ENCODE measurements at places on chromosomes 16 and 17.
A peak's percentile ranks its signal among the peaks of the same experiment; 100 is the strongest.

- no peak for DNase-seq
Measured at GRCh38 chr16:12436201-12436657, 367.5 kb downstream of the CPPED1 start.

GRCh38 chr16:57972306-57972705, 1.4 kb upstream of the CNGB1 start:
- DNase-seq = no peak

GRCh38 chr16:2253293-2253692, 1.9 kb upstream of the ECI1 start:
- DNase-seq = no peak

DNA sequence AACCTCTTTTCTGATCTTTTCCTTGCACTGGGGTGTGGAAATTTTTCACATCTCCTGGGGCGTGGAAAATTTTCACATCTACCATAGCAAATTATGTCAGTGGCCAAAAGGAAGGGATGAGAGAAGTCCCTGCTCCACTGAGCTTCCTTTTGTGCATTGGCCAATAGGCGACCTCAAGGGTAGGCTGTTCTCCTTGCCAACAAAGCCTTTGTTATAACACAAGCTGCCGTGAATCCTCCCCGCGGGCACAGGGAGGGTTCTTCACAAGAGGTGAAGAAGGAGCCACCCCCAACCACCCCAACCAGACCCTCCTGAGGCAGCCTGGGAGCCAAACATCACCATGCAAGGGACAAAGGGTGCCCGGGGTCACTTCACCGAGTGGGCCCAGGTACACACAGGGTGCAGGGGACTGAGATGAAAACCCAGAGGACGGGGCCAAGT, 6.5 kb downstream of the SLC5A11 start:
- no peak for DNase-seq

DNA sequence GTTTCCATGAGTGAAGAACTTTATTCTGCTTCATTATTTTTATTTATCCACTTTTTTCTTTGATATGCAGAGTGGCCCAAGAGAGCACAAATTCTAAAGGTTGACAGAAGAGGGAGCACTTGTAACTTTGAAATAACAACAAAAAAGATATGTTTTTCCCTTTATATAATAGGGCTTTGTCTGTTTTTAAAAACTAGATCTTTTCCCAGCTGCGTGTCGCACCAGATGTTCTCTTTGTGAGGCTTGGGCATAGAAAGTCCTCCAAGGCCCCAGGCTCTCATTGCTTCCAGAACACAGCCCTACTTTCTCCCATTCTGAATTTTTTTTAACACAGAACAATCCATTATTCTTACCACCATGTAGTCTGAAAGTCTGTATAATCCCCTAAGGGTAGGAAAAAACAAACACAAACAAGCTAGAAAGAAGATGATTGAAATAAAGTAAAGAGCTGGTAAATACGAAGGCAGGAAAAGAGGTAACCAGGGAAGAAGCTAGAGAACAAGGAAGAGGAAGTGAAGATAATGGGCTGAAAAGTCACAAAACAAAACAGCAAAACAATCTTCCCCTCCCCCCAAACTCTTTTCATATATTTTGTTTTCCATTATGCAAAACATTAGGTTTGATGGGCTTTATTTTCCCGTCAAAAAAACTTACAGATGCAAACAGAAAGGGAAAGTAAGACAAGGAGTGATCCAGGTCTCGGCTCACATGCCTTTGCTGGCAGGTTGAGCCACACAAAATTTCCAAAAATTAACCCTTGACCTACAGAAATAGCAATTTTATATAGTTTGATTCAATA, 160.4 kb downstream of the ABCA8 start:
- DNase-seq = peak; percentile 98

GRCh38 chr16:68510775-68511174, 28.3 kb upstream of the ZFP90 start:
- no peak for DNase-seq

GRCh38 chr16:79874391-79874790, 273.9 kb upstream of the MAF start:
- DNase-seq = no peak

GRCh38 chr16:29806099-29806579, at the start of gene MAZ:
TSS of gene MAZ (plus strand) at chr16:29806529. CDS start at chr16:29806702, 173 bp downstream.
- DNase-seq = no peak

GRCh38 chr16:67104845-67105244, 4.9 kb upstream of the PHAF1 start:
- peak; percentile 11 for DNase-seq

DNA sequence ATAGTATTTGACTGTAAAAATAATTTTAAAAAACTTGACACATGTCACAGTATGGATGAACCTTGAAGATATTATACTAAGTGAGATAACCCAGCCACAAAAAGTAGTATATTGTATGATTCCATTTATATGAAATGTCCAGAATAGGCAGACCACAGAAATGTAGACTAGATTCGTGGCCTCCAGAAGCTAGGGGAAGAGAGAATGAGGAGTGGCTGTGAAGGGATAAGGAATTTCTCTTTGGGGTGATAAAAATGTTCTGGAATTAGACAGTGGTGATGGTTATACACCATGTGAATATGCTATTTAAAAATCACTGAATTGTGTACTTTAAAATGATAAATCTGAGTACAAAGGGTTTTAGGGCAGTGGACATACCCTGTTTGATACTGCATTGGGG, 253.1 kb upstream of the DYNLRB2 start:
- no peak for DNase-seq

DNA sequence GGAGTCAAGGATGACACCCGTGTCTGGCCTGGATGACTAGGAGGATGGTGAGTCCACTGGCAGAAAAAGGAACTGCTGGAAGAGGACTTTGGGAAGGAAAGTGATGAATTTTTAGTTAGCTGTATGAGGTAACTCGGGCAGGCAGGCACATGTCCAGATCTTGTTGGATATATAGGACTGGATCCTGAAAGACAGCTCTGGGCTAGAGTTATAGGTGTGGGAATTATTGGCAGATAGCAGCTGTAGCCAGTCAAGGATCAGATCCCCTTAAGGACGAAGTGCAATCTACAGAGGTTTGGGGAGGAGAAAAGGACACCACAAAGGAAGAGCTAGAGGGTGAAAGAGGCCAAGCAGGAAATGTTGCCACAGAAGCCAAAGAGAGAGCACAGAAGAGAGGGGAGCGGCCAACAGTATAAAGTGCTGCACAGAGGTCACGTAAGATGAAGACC, 10.1 kb downstream of the CYB5D1 start:
- no peak for DNase-seq

DNA sequence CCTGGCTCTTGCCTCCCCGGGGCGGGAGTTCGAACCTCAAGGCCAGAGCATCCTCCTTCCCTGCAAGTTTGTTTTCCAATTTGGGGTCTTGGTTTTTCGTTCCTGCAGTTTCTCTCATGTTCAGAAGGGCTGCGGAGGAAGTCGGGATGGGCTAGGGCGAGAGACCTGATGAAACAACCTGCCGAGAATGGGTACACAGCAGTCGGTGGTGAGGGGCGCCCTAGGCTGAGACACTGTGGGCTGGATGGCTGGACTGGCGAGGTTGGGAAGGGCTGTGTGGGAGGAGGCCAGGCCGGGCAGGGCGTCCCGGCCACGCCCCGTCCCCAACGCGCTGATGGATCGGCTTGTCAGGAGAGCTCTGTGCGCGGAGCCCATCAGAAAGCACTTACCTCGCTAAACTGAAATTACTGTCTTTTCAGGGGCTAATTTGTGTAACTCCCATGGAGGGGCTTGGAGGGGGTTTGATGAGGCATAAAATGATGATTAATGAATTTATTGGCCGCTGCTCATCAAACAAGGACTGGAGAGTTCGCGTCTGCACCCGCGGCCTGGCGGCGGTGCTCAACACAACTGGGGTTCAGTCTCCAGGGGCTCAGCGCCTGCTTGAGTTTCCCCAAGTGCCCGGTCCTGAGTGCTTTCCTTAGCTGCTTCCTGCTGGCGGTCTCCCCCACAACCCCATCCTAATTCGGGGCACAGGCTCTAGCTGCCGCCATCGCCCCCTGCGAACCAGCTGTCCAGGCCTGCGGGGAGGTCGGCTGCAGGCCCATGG, 9.0 kb downstream of the IRX5 start:
- DNase-seq = no peak

DNA sequence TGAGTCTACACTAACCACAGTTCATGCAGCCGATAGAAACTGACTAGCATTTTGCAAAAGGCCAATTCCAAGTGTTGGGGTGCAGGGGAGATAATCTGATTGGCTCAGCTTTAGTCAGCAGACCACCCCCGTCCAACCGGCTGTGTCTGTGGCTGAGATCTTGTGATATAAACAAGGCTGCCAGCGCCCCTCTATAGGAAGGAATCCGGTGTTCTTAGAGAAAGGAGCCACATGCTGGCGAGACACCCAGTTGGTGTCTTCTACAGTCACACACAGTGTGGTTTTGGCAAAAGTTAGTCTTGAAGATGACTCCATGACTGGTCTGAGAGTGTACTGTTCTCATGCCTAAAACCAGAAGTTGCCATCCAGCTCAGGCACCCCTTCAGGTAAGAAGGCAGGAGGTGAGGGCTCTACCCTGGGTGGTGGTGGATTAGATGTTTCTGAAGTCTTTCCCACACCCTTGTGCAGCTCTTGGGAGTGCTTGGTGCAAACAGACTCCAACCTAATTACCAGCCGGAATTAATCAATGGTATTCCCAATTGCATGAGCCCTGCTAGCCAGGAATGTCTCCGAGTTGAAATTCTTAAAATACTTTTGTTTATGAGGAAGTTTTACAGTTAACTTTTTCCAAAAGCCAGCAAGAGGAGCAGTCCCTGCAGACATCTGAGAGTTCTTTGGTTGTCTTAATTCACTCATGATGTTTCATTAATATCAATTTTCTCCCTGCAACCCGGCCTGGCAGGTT, 172.3 kb upstream of the IRX6 start:
- DNase-seq = no peak

DNA sequence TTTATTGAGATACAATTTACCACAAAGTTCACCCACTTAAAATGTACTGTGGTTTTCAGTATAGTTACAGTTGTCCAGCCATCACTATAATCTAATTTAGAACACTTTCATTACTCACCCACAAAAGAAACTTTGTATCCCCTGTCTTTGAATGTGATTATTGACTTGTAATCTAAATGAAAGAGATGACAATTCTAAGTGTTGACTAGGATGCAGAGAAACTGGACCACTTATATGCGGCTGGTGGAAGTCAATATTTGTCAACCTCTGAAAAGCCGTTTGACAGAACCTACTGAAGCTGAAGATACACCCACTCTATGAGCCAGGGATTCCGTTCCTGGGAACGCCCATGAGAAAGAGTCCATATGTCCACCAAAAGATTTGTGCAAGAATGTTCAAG, 36.8 kb downstream of the TEKT5 start:
- no peak for DNase-seq
